ENCODE measurements at places on chromosomes 1 and 21.

DNA sequence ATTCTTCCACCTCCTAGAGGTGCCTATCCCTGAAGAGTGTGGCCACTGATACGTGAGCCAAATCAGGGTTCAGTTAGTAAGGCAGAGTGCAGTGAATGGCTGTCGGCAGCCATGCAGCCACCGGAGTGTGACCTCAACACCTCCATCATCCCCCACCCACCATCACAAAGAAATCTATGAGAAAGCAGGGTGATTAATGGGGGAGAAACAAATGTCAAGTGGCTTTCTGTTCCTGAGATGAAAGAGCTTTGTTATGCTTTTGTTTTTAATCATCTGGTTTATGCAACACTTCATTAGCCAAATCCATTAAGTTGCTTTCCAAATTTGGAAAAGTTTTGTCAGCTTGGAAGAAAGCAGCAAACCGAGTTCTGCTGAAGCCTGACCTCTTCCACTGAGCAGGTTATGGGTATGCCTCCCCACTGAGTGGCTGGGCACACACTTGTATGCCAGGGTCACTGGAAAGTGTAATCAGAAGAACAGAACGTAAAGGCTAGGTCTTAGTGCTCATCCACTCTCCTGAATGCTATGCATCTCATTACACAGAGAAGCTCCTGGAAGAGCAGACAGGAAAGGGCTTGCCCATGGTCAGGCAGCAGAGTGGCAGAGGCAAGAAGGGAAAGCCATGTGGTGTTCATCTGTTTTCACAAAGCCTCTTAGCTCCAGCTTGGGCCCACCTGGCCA is 57.1 kb upstream of the ATP1B1 start:
- no peak for DNase-seq

- no peak for DNase-seq
These were observed 2.1 kb downstream of the DYRK1A start for GRCh38 chr21:37368541-37369279.

GRCh38 chr21:45365608-45366241 is 39.2 kb upstream of the COL18A1 start:
- no peak for DNase-seq

- no peak for DNase-seq
These were observed 2.5 kb upstream of the PTGS2 start for GRCh38 chr1:186682736-186683135.

- DNase-seq, result no peak
These were observed 101.2 kb downstream of the FMN2 start for GRCh38 chr1:240192851-240193250.

GRCh38 chr1:8133657-8134430 is 107.7 kb upstream of the ERRFI1 start:
- peak; percentile 85 for DNase-seq

DNA sequence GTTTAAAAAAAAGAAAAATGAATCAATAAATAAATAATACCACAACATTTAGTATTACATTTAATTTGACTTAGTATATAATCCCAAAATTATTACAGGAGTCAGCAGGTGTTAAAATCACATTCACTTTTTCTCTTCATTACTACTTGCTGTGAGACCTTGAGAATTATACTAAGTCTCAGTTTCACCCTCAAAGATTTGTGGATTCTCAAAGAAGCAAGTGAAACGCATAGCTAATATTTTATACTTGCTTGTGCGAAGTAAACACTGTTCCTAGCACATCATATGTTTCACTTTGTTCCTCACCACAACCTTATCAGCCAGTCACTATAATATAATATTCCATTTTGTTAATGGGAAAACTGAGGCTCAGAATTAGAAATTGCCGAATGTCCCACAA is 4.0 kb downstream of the CLCA1 start:
- DNase-seq, result no peak

DNA sequence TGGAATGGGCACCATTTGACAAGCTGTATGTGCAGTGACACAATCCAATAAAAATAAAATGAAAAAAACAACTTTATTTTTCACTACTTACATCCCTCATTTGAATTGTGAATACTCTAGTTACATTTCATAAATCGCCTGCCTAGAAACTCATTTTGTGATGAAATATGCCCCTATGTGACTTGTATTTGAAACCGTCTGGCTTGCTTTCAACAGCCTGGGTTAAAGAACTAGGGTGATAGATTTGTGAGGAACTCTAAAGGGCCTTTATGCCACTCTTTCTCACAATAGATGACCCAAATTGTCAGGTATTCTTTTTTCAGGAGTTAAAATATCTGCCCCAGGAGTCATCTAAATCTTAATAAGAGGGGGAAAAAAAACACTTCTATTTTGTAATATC is 137.9 kb downstream of the DAB1 start:
- DNase-seq, result no peak

- DNase-seq, result no peak
These were observed 45.7 kb downstream of the CAPN9 start for GRCh38 chr1:230792691-230793462.

GRCh38 chr1:205519541-205520131 is 15.2 kb downstream of the CDK18 start:
- DNase-seq, result no peak

DNA sequence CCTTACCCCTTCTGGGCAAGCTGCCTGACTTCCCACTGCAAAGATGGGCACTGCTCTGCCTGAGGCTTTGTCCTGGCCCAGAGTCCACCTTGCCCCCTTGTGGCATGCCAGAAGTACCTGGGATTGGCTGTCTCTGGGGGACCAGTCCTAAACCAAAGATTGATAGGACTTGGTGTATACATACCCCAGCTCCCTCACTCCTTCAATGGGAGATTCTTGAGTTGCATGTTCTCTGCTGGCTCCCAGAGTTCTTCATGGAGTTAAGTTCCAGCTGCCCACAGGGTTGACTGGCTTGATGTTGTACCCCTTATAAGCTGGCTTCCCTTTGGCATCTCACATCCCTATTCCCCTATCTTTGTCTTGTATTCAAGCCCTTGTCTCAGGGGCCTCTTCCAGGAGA is 244.8 kb downstream of the GRIK3 start:
- DNase-seq, result no peak

DNA sequence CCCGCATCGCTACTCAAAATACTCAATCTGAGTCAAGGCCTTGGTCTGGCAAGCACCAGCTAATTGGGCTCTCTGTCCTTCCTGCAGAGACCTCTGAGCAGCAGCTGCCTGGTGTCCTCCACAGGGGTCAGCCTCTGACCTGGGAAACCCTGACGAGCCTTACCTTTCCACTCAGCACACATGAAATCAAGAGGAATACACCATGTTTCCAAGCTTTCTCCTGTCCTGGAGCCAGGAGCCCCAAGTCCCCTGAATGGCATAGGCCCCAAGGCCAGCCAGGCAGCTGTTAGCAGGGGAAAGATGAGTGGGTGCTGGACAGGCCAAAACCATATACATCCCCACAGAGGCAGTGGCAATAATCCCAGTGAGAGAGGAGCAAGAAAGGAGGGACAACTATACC is 27.2 kb upstream of the TSPEAR start:
- DNase-seq, result no peak

DNA sequence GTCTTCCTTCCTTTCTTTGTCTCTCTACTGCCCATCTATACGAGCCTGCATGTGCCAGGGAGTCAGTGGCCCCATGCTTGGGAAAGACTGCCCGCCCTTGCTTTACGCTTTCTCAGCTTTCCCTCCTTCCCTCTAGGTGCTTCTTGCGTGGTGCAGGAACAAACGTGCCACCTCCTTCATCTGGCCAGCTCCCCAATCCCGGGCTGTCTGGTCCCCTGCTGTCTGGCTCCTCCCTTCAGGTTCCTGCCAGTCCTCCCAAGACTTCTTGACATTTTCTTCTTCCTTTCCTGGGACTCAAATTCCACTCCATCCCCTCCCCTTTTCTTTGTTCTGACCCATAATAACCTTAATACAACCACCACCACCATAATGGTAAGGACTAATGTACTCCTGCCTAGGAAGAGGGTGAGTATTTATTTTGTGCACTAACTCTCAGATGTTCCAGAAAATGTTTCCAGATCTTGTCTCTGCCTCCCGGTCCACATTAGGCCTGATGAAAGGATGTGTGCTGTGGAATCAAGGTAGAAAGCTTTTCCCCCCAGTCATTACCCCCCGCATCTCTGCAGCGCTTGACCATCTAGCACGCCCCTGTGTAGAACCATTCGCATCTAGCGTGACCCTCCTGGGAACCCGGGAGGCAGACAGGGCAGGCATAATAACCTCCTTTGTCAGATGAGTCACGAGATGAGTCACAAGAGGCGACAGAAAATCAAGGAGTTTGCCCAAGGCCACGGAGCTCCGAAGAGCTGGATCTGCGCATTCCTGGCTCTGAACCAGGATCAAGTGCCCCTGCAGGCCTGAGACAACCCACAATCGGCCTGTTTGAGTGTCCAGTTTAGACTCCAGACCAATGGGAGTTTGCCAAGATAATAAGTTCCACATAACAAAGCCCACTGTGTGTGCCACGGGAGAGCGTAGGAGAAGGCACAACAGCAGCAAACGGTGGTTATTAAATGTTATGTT is 60.1 kb upstream of the NEK2 start:
- peak; percentile 75 for DNase-seq

- DNase-seq, result no peak
These were observed 121.1 kb upstream of the RUNX1 start for GRCh38 chr21:35170244-35170643.

DNA sequence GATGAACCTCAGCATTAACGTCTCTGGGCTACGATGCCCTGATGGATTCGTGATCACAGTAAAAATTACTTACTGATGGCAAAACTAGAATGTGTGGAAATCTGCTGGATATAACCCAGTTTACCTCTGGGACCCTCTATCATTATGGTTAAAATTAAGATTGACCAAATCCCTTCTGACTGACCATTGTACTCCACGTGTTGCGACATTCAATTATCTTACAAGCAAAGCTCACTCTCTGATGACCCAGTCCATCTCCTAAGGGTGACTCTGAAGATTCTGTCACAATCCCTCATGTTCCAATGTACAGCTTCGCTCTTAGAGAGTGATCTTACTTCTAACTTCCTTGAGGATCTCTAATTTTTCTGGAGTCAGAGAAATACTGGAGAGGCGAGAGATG is 288.5 kb upstream of the RUNX1 start:
- DNase-seq, result no peak

GRCh38 chr1:157725221-157725577 is 24.6 kb upstream of the FCRL3 start:
- no peak for DNase-seq

- DNase-seq, result no peak
These were observed 133.0 kb upstream of the SPAG17 start for GRCh38 chr1:118317842-118318614.

DNA sequence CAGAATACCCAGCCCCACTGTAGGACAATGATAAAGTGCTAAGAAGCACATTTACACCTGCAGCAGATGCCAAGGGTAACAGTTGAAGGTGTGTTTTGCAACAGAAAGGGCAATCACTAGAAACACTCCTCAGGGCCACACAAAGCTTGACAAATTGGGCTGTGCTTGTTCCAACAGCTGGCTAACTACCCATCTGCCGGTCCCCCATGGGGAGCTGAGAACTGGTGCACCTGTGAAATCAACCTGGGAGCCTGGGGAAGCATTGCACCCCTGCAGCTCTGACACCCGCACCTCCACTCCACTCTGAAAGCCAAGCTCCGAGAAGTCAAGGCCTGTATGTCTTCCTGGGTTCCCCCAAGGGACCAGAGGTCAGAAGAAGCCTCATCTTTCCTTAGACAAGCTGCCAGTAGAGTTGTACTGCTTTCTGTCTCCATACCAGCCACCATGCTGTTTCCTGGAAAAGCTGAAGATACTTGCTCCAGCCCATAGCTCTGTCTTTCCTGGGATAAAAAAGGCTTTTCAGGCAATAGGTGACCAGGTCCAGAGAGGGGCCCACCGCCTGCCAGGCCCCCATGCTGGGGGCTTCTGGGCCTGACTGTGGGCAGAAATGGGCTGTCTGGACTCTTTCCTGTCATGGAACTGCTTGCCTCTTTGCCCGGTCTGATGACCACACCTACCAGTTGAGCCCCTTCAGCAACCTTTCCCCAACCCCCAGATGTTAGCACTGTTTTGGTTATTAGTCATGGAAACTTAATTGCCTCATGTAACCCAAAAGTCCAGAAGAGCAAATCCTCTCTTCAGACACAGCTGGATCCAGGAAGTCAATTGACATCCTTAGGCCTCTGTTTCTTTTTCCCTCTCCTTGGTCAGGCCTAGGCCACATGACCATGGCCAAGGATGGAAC is 93.6 kb downstream of the KIF14 start:
- DNase-seq, result no peak

DNA sequence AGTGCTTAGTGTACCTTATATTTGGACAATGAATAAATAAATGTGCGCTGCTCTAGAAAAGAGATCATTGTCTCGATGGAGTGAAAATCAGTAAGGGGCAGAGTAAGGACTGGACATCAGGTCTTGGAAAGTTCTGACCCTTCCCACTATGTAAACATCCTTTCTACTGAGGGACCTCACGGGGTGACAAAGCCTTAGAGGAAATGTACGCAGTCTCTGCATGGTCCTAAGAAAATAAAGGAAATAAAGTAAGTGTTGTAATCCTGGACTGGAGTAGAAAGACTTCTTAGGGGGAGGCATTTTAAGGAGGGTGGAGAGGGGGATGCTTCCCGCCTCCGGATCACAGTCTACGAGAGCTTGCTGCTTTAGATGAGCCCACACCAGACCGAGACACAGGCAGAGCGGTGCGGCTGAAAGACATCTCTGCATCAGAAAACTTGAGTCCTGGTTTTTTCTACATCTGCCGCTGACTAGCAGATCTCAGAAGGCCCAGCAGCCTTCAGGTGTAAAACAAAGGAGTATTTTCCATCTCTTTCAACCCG is 22.3 kb upstream of the GPR137B start:
- DNase-seq, result no peak

GRCh38 chr1:39392851-39393573 is 98.4 kb upstream of the BMP8A start:
- no peak for DNase-seq

GRCh38 chr1:233897325-233898162 is 6.9 kb upstream of the SLC35F3 start:
- DNase-seq, result no peak

GRCh38 chr1:185155600-185156287 is 1.0 kb downstream of the TRMT1L start:
- DNase-seq, result no peak

DNA sequence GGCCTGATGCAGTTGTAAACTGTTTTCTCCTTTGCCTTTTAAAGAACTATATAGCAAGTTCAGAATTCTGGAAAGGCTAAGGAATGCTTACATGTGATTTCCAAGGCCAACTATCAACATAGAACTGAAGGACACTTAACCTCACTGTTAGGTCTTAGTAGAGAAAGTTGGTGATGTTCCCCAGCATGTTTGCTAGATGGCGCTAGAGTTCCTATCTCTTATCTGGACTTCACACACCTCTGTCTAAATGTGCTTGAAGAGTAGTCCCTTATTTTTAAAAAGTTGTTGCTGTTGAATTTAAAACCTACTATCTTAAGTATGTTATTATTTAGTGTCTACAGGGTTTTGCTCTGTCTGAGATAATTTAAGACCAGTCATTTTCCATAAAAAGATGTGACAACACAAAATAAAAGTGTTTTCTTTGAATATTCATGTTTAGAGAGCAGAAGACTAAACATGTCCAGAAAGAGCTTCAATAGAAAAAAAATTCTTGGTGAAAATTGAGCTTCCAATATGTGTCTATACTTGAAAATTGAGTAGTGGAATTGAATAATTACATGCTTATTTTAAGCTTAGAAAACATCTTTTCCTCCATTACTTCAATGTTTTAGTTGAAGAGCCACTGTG is 237.3 kb downstream of the S1PR1 start:
- DNase-seq, result no peak

- peak; percentile 37 for DNase-seq
These were observed 4.7 kb downstream of the TNN start for GRCh38 chr1:175072099-175072951.

All from GM04503 (cell line).